ENCODE measurements at places on chromosomes 1 and 21.

DNA sequence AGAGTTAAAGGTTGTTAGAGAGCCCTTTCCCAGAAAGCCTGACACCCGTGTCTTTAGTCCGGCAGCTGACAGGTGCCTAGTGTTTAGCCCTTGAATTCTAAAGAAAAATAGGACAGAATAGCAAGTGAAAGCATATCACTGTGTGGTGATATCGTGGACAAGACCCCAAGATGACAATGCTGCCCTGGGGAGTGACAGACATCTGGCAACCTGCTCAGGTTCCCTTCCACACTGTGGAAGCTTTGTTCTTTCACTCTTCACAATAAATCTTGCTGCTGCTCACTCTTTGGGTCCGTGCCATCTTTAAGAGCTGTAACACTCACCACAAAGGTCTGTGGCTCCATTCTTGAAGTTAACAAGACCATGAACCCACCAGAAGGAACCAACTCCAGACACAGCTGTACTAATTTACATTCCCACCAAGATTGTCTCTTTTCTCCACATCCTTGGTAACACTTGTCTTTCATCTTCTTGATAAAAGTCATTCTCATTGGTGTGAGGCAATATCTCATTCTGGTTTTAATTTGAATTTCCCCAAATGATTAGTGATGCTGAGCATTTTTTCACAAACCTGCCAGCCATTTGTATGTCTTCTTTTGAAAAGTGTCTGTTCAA, 107.6 kb upstream of the SGIP1 start:
- DNase-seq: no peak

DNA sequence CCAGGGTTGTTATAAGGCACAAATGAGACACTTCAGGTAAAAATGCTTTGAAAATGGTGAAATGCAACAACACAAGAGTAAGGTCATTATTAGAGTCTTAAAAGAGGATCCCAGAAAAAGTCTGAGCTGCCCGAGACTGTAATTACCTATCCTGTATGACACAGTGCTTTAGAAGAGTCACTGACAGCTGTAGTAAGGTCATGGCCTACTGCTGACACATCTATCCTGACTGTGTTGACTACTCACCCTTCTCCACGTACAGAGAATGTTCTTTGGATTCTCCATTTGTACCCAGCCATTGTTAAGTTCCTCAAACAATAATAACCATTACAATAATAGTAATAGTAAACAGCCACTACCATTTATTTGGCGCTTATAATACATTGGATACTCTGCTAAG, 104.4 kb downstream of the CACHD1 start:
- DNase-seq: no peak

- DNase-seq: no peak
These were observed 159.4 kb downstream of the RWDD3 start for GRCh38 chr1:95393434-95393833.

GRCh38 chr1:154877370-154877974, 7.4 kb upstream of the KCNN3 start:
- no peak for DNase-seq

DNA sequence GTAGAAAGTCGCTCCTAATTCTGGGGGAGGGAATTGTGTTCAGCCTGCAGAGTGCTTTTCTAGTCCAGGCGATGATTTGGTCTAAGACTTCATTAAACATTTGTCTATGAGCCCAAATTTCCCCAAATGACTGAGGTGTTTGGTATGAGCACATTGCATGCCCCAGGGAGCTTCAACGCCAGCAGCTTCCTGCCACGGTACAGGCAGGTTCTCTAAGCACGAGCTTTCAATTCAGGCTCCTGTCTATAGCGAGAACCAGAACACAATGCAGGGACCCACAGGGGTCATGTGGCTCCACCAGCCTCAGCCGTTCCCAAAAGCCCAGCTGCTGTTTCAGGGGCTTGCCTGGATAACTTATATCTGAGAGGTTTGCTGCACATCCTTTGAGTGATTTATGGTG, 34.1 kb upstream of the H6PD start:
- no peak for DNase-seq

DNA sequence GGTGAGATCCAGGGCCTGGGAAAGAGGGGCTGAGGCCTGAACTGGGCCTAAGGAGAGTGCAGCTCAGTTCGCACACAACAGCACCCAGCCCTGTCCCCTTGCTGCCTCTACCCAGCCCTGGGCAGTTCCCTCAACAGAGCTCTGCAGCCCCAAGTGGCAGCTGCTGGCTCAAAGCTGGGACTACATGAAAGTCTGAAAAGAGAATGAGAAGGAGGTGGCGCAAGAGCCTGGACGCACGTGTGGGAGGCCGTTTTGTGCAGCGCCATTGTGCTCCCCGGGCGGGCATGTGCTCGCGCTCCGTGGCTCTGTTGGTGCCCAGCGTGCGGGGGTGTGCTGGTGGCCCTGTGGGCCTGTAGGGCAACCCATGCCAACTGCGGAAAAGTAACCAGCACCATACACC, 10.3 kb downstream of the GPR37L1 start:
- DNase-seq: no peak

DNA sequence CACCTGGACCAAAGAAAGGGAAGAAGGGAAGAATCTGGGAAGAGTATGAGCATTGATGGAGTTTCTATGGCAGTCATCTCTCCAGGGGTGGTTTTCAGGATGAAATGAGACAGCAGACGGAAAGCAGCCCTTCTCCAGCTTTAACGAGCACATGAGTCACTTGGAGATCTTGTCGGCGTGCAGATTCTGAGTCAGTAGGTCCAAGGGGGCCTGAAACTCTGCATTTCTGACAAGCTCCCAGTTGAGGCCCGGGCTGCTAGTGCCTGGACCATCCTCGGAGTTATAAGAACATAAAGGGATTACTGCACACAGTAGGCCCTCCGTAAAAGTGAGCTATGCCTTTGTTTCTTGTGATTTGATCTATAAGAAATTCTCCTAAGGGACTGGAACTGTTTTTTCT, 17.6 kb downstream of the HSPG2 start:
- DNase-seq: no peak

DNA sequence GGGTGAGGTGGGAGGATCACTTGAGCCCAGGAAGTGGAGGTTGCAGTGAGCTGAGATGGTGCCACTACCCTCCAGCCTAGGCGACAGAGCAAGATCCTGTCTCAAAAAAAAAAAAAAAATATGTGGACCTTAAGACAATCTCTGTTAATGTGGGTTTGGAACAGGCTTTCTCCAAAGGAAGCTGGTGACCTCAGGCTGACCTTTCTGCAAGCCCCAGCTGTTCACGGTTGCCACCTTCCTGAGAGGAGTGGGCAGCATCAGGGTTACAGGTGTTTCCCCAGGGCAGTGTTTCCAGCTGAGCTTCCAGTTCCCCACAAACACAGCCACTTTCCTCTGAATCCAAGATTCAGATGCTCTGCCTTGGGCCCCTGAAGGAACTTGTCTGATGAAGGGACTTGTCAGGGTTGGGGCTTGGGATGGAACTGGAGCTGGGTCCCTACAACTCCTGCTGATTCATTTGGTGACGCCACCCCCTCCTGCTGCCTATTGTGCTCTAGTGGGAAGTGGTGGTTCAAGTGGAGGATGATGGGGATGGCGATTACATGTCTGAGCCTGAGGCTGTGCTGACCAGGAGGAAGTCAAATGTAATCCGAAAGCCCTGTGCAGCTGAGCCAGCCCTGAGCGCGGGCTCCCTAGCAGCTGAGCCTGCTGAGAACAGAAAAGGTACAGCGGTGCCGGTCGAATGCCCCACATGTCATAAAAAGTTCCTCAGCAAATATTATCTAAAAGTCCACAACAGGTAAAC, 1.9 kb downstream of the ZBTB48 start:
- DNase-seq: no peak

GRCh38 chr1:53409233-53409632, 50.0 kb upstream of the DMRTB1 start:
- DNase-seq: no peak

DNA sequence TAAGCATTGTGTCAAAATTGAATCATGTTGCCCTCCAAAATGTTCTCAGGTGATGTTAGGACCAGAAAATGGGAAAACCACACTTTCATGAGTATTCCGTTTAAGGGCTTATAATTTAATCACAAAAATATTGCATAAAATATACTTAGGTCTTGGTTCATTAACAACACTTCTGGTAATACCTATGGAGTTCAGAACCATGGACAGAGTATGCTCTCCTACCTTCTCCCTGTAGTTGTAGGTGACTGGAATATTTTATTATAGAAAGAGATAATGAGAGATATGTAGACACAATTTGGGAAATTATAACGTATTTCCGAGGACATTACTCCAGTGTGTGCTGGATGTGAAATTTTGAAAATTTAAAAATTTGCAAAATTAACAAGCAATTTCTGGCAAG, 232.5 kb downstream of the NCAM2 start:
- DNase-seq: peak; percentile 2

Measured in fibroblast of skin of left quadriceps (primary cell).